ENCODE measurements at places on chromosomes 1 and 21.

- no peak for DNase-seq
Observed at GRCh38 chr1:67673468-67674201, 11.4 kb upstream of the GADD45A start.

- no peak for DNase-seq
Observed at GRCh38 chr1:30381671-30382365, 341.6 kb downstream of the MATN1 start.

DNA sequence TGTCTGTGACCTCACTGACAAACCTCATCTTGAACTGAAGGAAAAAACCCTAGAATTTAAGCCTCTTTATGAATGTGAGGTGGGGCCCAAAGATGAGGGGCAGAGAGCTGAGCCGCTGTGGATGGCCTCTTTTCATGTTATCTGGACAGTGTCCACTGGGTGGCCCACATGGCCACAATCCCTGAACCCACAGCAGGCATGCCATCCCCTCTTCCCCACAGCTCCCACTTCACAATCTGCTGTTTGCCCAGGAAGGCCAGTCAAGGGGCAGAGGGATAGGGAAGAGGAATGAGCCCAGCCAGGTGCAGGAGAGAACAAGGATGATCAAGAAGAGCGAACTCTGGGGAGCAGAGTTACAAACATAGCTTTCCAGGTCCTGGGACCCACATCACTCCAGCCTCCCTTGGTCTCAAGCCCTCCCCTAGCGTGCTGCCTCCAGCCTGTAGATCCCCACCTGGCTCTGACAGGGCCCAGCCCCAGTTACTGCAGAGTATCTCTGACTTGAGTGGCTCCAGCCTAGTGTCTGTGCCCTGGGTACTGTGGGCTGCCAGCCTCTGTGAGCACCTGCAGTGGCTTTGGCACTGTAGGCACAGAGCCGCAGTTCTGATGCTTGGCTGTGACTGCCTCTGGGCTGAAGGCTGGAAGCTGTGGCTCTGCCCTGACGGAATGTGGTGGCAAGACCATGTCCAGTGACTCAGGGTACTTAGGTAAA, 1.9 kb upstream of the SLFNL1 start:
- no peak for DNase-seq

DNA sequence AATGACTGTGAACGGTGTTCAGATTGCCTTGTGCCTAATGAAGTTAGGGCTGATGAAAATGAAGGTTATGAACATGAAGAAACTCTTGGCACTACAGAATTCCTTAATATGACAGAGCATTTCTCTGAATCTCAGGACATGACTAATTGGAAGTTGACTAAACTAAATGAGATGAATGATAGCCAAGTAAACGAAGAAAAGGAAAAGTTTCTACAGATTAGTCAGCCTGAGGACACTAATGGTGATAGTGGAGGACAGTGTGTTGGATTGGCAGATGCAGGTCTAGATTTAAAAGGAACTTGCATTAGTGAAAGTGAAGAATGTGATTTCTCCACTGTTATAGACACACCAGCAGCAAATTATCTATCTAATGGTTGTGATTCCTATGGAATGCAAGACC, 96.6 kb downstream of the ZFYVE9 start:
- DNase-seq: no peak

DNA sequence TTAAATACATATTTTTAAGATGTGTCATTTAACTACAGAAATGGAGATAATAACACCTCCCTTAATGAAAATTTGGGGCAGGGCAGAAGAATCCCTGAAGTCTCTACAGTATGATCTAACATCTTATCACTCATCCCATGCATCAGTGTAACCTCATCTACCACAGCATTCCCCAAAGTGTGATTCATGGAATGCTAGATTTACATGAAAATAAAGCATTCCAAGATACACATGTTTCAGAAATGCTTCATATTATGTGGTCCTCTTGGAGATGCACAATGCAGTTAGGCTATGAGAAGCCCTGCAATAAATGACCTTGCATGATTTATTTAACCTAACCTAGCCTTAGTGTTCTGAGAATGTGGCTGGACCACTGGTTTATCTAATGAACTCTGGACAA, 166.9 kb upstream of the SYT6 start:
- DNase-seq: no peak

DNA sequence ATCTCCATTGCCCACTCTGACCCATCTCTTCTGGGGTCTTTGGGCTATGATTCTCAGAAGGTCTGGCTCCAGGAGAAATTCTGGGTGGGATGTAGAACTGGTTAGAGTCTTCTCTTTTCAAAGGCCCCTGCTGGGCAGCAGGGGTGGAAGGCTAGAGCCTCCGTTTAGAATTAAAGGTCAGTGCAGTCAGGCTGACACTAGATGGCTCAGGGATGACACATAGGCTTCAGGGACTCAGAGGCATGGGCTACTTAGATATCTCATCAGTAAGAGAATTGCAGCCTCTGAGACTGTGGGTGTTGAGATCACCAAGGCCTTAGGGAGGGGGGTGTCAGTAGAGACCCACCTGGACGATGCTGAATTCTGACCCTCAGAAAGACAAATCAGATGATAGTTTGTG, 12.6 kb upstream of the PPM1J start:
- DNase-seq: no peak

- no peak for DNase-seq
Observed at GRCh38 chr1:119632841-119633240, 15.2 kb downstream of the ZNF697 start.

GRCh38 chr1:91585982-91586381, 85.3 kb downstream of the CDC7 start:
- DNase-seq: no peak

DNA sequence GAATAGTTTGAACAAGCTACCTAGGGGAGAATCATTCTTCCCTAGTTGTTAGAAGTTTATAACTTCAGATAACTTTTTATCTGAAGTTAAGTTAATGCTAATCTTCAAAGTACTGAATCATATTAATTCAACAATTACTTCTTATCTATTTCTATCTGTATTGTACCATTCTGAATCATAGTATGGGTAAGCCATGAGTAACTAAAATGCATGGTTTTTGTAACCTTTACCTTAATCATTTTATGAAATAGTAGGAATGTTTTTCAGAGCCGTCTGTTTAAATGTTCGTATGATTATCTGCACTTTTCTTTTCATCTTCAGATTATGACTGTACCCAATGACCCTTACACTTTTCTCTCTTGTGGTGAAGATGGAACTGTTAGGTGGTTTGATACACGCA, 50.3 kb upstream of the MPC2 start:
- DNase-seq: no peak

- no peak for DNase-seq
Observed at GRCh38 chr1:66350001-66350547, 183.9 kb upstream of the SGIP1 start.

DNA sequence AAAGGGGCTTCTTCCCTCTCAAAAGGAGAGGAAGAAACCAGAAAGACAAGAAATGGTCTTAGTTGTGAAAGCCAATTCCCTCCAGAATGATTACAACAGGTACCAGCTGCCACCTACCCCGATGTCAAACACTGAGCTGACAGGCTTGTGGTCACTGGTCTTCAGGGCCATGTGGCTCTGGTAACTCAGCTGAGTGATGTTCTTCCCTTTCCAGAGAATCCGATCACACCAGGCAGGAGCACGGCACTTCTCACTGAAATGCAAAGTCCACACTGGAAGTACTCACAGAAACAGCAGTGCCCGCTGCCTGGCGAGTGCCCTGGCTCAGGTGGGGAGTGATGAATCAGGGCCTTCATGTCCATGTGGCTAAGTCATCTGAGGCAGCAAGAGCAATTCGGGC, 18.7 kb upstream of the MTF1 start:
- DNase-seq: no peak

DNA sequence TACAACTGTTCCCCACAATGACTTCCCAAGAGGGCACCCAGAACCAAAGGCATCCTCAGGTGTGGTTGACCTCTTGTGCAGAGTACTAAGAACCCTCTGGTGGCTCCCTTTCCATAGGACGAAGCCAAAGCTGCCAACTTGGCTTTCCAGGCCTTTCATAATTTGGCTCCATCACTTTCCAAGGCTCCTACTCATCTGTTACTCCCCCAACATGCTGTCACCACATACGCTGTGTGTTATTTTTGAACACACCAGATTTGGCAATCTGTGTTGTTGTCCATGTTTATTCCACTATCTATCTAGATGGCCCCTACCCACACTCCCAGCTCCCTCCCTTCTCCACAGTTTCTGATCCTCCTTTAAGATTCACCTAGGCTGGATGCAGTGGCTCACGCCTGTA, 10.2 kb upstream of the NKAIN1 start:
- DNase-seq: no peak

- DNase-seq: no peak
Observed at GRCh38 chr1:156262461-156263287, 14.8 kb upstream of the PAQR6 start.

- peak; percentile 78 for DNase-seq
Observed at GRCh38 chr1:156126043-156126629, 11.6 kb downstream of the LMNA start.

GRCh38 chr1:64917328-64917861, 49.0 kb downstream of the JAK1 start:
- peak; percentile 72 for DNase-seq

GRCh38 chr1:19405195-19405760, 80.1 kb downstream of the CAPZB start:
- no peak for DNase-seq

GRCh38 chr21:14862794-14863720, 201.7 kb downstream of the NRIP1 start:
- DNase-seq: no peak

DNA sequence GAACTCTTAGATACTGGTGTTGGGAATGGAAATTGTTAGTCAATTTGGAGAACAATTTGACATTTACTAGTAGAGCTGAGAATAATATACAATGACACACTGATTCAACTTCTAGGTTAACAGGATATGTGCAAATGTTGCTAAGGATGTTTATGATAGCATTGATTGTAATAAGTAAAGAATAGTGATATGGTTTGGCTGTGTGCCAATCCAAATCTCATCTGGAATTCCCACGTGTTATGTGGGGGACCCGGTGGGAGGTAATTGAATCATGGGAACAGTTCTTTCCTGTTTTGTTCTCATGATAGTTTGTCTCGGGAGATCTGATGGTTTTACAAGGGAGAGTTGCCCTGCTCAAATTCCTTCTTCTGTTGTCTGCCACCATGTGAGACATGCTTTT, 302.4 kb upstream of the TMPRSS15 start:
- DNase-seq: no peak

GRCh38 chr1:165854101-165854845, 26.9 kb downstream of the UCK2 start:
- DNase-seq: peak; percentile 66

- no peak for DNase-seq
Observed at GRCh38 chr1:238674316-238674715, 712.1 kb upstream of the CHRM3 start.

DNA sequence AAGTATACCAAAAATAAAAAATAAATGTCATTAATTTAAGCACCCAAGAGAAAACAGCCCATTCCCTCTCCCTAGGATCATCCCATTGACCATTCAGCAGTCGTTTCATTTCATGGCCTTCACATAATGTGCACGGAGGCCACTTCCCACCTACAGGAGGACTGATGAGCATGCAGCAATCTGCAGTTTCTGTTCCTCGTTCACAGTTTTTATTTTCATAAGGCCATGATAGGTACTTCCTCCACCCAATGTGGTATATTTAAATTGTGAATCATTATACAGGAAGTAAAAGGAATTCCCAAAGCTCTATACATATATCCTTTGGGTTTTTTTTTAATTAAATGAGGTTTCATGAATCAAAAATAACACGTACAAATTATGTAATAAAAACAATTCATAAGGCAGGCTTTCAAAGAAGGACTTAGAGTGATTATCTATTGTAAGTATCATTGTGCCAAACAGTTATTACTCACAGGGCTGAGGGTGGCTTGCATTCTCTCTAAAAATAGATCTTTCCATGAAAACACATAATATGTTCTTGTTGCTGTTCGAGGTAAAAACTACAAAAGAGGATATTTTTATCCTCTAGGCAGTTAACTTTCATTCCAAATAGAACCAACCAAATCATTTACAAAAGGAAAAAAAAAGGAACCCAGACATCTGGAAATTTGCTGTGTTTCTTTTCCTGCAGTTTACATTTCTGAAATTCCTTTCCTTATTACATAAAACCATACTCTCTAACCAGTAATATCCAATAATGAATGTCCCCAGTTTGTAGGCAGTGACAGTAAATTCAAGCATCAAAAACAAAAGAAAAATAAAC, 27.5 kb upstream of the SLC44A3 start:
- peak; percentile 1 for DNase-seq

GRCh38 chr1:47776667-47777131, 220.5 kb downstream of the TRABD2B start:
- DNase-seq: no peak

- DNase-seq: peak; percentile 41
Observed at GRCh38 chr1:67850151-67850551, 16.9 kb upstream of the GNG12 start.

DNA sequence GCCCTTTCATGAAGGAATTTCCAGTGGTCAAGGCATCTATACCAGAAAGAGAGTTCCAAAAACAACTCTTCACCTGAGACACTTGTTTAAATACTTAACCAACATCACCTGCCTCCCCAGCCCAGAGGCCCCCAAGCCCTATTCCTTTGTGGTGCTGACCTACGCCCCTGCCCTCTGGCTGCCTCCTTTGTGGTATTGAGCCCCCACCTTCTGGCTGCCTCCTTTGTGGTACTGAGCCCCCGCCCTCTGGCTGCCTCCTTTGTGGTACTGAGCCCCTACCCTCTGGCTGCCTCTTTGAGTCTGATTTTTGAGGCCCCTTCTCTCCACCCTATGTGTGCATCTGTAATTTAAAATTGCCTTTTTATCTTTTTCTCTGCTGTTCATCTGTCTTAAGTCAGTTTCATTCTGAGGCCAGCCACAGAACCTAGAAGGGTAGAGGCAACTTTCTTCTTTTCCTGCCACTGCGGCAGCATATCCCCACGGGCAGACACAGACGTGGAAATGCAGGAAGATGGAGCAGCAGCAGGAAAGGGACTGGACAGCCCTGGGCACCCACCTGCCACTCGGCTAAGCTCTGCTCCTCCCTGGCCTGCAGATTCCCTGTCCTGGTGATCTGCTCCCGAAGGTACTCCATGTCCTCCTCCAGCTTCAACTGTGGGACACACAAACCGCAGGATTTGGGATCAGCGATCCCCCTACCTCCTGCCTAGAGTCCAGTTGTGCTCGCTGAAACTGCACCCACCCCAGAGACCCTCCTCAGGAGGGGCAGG, 3.2 kb downstream of the TRIM17 start:
- DNase-seq: no peak

GRCh38 chr1:149937759-149938158, 1.1 kb upstream of the MTMR11 start:
- DNase-seq: no peak

All from NCI-H460 (cell line).